GM06990 (cell line): ENCODE measurements at places on chromosomes 7 and 10.

- DNase-seq: no peak
These were observed 81.6 kb downstream of the SFMBT2 start for GRCh38 chr10:7329219-7329618.

DNA sequence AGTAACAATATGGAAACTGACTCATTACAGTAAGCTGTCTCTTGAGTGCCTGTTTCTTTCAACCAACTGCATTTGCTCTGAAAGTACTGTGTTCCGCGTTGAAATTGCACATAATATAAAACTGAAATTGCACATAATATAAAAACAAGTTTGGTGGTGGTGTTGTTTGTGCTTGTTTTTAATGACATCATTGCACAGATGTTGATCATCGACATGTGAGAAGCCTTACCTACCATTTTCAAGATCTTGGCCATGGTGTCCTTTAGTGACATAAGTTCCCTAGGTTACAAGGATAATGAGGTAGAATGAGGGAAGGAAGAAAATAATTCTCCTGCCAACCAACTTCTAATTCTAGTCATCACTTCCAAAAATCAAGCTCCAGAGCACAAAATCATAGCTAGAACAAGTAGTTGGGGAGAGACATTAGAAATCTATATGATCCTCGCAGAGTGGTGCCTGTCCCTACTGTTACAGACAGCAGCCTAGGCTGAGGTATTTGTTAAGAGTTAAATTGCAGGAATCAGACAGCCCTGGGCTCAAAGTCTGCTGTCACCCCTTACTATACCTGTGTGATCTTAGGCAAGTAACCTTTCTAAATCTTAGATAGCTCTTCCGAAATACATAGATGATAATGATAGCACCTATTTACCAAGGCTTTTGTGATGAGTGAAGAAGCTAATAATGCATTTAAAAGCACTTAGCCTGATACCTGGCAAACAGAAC, 29.3 kb downstream of the DOCK4 start:
- DNase-seq: no peak

GRCh38 chr7:457814-458510, 61.7 kb downstream of the PDGFA start:
- DNase-seq: no peak

- peak; percentile 84 for DNase-seq
These were observed 9.4 kb downstream of the LIMK1 start for GRCh38 chr7:74092964-74093471.

DNA sequence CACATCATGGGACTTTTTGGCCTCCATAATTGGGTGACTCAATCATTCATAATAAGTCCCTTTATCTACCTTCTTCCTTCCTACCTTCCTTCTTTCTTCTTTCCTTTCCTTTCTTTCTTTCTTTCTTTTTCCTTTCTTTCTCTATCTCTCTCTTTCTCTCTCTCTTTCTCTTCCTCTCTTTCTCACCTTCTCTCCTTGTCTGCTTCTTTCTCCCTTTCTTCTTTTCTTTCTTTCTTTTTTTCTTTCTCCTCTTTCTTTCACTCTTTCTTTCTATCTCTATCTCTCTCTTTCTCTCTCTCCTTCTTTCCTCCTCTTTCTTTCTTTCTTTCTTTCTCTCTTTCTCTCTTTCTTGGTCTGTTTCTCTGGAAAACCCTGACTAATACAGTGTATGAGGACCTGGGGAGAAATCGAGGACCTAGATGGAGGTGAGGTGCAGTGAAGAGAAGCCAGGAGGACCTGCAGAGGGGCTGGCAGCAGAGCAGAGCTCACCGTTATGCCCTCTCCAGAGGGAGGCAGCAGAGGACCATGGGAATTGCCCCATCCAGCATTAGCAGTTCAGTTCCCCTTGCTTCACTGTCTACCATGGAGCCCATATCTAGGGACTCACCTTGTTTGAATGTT, 52.7 kb upstream of the BTRC start:
- no peak for DNase-seq

GRCh38 chr7:130393841-130394411, 13.6 kb downstream of the CPA1 start:
- DNase-seq: no peak

- DNase-seq: peak; percentile 29
These were observed 7.0 kb downstream of the PTF1A start for GRCh38 chr10:23198940-23199767.

DNA sequence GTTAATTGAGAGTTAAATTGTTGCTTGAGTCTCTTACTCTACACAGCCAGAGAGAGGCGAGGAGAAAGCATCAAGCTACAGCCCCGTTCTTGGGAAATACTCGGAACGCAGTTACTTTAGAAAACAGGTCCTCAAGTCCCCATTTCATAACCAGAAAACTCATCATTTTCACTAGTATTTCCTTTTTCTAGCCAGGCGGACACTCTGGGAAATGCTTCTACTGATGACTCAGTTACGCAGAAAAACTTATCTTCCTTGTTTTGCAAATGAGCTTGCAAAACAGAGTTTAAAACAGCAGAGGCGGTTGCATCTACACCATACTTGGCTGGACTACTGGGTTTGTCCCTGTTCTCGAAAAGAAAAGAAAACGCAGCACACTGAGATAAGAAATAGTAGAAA, 111.4 kb upstream of the FGFR2 start:
- DNase-seq: no peak

GRCh38 chr7:156474241-156474743, 166.3 kb upstream of the RNF32 start:
- DNase-seq: no peak

- DNase-seq: no peak
These were observed 257.0 kb downstream of the COBL start for GRCh38 chr7:51059504-51060142.

GRCh38 chr7:30771880-30772425, 736 bp downstream of the MINDY4 start:
- DNase-seq: peak; percentile 24

- DNase-seq: no peak
These were observed 82.9 kb downstream of the GALNT11 start for GRCh38 chr7:152108359-152108758.

DNA sequence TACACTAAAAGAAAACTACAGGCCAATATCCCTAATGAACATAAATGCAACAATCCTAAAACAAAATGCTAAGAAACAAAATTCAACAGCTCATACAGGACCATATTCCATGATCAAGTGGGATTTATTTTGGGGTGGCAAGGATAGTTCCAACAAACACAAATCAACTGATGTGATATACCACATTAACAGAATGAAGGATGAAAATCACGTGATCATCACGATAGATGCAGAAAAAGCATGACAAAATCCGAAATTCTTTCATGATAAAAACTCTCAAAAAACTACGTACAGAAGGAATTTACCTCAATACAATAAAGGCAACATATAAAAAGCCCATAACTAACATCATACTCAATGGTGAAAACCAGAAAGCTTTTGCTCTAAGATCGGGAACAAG, 124.0 kb downstream of the RELN start:
- DNase-seq: no peak

- DNase-seq: no peak
These were observed 39.9 kb downstream of the CCDC3 start for GRCh38 chr10:12961416-12962205.

- DNase-seq: no peak
These were observed 28.0 kb upstream of the GSAP start for GRCh38 chr7:77444123-77444522.

DNA sequence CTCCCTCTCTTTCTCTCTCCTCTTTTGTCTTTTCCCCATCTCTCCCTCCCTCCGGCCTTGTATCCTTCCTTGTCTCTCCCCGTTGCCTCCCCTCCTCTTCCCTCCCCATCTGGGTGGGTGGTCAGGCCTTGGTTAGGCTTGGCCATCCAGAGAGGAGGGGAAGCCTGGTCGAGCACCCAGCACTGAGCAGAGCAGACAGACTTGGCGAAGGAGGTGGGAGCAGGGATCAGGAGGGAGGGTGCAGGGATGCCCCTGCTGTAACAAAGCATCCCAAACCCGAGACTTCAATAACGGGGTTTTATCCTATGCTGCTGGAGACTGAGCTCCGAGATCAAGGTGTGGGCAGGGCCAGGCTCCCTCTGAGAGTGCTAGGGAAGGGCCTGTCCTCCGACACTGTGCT, 97.3 kb downstream of the PAXIP1 start:
- no peak for DNase-seq

DNA sequence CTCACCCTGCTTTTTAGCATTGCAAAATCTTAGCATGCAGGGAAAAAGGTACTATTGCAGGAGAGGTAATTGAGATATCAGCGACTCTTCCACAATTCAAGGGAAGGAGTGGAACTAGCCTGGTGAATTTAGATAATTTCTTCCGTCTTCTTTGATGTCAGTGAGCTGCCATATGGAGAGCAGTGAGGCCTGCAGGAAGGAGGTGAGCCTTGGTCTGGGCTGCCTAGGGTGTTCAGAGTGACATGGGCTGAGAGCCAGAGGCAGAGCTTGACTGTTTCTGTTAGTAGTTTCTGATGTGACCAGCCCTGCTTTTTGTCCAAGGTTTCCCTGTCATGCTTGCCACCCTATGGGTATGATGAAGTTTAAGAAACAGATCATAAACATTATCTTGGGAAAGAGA, 28.6 kb downstream of the KAT6B start:
- DNase-seq: peak; percentile 12

- no peak for DNase-seq
These were observed 75.1 kb downstream of the SHOC2 start for GRCh38 chr10:110994406-110995086.
